WERI-Rb-1 (cell line): ENCODE measurements at places on chromosomes 6 and 20.
A peak's percentile ranks its signal among the peaks of the same experiment; 100 is the strongest.

DNA sequence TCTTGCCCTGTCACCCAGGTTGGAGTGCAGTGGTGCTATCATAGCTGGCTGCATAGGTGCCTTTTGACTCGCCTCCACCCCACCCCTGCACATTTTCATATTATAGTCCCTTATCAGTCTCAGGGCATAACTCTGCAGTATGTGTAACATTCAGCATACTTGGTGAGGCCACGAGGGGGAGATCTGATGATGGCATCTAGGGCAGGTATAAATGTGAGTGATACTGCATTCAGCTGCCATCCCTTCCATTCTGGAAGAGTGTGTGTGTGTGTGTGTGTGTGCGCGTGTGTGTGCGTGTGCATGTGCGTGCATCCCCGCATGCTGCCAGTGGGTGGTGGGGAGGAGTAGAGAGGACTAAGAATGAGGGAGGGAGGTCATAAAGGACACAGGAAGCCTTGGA, 81.4 kb downstream of the JARID2 start:
- peak; percentile 62 for DNase-seq

DNA sequence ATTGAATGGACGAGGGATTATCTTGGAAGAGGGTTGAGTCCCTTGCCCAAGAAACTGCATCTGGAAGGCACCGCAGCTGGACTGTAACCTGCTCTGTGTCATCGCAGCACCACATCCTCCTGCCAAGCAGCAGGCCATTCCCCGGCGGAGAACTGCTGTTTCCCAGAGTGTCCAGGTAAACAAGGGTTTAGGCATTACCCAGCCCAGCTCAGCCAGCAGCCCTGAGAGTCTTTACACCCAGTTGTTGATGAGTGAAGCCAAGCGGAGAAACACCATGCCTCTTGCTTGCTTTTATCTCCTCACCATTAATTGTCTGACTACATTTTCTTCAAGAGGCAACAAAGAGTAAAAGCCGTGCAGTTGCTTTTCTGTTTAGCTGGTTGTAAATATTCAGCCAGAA, 104.1 kb downstream of the CDH4 start:
- no peak for DNase-seq

GRCh38 chr20:9543214-9543613, 28.8 kb downstream of the LAMP5 start:
- no peak for DNase-seq

DNA sequence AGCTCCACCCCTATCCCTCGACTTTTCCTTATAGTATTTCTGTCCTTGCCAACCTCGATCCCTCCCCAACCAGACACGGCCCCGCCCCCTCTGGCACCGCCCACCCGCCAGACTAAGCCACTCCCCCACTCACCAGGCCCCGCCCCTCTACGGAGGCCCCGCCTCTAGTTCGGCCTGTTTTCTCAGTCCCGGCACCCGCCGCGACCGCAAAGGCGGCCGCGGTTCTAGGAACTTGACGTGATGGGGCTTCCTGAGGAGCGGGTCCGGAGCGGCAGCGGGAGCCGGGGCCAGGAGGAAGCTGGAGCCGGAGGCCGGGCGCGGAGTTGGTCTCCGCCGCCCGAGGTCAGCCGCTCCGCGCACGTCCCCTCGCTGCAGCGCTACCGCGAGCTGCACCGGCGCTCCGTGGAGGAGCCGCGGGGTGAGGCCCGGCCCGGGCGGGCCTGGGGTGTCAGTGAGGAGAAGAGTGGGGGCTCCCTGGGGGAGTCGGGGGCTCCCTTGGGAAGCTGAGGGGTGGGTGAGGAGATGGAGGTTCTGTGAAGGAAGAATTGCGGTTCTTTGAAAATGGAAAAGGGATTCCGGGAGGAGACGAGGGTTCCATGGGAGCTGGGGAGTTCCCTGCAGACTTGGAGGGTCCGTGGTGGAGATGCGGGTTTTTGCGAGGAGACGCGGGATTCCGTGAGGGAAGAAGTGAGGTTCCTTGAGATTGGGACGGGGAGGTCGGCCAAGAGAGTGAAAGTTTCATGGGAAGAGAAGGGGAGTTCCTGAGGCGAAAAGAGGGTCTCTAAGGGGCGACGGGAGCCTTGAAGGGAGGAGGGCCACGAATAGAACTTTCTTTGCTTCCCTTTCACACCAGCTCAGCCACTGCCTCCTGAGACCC, at the start of gene ACSS2:
TSS of gene ACSS2 (plus strand) at position 207 of the 877 bp plus-strand sequence. CDS start at position 241, 34 bp downstream.
- DNase-seq, result no peak

DNA sequence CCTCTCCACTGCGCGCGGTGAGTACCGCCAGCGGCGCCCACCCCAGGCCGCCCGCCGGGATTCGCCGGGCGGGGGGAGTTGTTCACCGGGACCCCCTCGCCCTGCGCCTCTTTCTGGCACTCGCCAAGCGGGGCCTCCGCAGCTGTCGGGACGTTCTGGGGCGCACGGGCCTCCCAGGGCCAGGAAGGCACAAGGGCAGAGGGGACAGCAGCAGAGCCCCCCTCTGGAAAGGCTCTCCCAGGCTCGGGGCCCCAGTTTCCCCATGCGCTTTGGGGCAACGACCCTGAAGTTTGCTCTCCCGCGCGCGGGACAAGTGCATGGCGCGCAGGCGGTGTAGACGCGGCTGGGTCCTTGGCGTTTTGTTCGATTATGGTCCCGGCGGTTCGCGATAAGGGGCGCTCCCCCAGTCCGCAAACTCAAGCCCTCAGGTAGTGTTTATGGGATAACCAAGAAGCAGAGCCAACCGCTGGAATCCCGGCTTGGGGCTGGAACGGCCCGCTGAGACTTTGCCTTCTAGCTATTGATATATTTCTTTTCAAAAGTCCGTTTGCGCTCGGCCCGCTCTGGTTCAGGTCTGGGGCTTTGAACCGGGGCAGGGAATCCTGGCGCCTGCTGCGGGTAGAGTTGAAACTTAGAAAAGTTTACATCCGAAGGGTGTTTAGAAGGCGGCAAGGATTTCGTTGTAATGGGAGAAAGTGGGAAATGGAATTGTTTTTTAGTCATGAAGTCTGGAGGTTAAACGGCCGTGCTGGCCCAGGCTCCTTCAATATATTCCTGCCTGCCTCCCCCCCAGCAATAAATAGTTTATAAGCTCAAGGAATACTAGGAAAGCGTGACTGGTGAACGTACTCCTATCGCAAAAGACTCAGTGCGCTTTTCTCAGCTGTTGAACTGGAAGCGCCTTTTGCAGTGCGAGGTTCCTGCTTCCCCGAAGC, 595 bp downstream of the EYA2 start:
- peak; percentile 44 for DNase-seq

DNA sequence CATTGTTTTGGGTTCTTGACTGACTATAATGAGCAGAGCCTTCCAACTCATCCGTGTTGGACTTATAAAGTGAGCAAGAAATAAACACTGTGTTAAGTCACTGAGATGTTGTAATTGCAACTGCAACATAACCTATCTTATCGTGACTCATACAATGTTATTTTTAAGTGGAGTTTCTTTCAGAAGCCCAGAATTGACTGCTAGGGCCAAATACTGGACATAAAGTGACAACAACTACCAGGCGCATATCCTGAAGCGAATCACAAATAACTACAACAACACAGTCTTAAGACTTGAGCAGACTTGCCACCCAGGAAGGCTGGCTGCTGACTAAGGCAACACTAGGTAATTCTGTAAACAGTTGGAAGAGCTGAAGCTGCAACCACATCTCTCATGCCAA, 326.6 kb downstream of the COL12A1 start:
- DNase-seq, result no peak

- no peak for DNase-seq
Measured at GRCh38 chr20:16147216-16147615, 426.0 kb downstream of the KIF16B start.

DNA sequence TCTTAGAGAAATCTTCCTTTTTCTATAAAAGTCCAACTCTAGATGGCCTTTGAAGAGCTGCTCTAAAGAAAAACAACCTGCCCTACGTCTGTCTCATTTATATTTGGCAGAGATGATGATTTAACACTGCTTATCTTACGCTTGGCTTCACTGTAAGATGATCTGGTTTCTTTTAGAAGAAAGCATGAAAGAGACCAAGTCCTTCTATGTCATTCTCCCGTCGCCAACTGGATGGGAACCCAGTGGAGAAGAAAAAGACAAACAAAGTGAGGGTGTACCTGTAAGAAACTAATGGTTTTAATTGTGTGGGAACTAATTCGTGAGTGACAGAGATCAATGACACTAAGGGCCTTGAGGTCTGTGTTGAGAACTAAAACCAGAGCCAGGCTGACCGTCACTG, 92.8 kb downstream of the MBOAT1 start:
- DNase-seq, result no peak

- DNase-seq, result peak; percentile 35
Measured at GRCh38 chr6:7727946-7728854, 2.3 kb downstream of the BMP6 start.

GRCh38 chr6:111899531-111899930, 26.3 kb upstream of the FYN start:
- no peak for DNase-seq

DNA sequence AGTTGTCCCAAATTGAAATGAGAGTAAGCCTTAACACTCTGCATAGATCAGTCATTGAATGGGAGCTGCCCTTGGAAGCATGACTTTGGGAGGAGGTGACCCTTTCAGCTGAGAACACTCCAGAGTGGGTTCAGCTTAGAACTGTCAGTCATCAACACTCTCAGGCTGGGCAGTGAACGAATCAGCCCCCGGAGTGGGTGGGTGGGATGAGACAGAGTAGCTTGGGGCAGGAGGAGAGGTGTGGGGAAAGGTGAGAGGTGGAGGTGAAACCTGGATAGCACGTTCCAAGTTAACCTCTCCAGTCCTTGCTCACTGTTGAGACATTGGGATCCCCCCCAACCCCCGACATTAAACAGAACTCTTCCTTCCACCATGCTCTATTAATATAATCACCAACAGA, 55.3 kb upstream of the TPD52L1 start:
- no peak for DNase-seq

- peak; percentile 47 for DNase-seq
Measured at GRCh38 chr6:161401587-161402309, 127.9 kb upstream of the AGPAT4 start.

- DNase-seq, result no peak
Measured at GRCh38 chr6:159184559-159184958, 15.4 kb downstream of the FNDC1 start.

GRCh38 chr6:43368259-43369160, 937 bp downstream of the ZNF318 start:
- peak; percentile 67 for DNase-seq

DNA sequence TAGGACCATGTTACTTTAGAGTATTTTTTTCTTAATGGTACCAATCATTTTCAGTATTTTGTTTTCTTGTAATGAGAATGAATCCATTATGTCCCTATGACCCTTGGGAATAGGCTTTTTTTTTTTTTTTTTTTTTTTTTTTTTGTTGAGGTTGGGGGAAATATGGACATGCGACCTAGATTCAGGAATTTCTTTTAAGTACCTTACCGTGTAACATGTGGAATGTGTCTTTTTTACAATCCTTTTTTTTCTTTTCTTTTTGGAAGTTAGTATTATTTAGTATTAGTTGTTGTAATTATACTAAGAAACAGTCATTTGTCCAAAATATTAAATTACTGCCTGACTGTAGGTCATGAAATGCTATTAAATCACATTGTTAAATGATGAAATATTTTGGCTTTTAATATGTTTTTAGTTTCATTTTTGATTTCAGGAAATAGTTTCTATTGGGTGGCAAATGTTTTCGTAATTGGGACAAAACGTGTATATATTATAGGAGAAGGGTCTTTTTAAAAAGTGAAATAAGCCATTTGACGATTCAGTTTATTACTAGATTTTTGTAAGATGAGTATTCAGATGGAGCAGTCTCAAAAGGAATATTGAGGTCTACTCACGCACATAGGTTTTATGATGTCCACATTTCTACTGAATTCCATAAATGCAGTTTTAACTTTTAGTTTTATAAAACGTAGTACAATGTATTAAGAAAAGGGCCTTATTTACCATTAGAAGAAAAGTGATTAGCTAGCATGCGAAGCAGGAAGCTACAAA, 4.9 kb downstream of the ARID1B start:
- DNase-seq, result no peak

- no peak for DNase-seq
Measured at GRCh38 chr6:102494808-102495207, 1101.3 kb downstream of the GRIK2 start.

- no peak for DNase-seq
Measured at GRCh38 chr20:49691818-49692568, 21.7 kb downstream of the B4GALT5 start.

DNA sequence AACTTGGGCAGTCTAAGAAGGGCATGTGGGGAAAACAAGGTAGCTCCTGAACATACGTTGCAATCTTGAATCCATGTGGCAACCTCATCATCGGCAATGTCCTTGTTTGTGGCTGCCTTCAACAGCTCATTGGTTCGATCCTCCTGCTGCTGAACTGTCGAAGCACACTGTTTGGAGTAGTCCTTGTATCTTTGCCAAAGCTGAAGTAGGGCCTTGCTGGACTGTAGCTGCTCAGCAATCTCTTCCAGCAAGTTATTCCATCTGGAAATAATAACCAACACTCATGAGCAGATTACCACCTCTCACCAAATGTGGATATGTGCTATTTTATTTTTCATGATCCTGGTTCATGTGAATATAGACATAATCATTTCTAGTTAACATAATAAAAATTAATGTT, 413.3 kb downstream of the ESR1 start:
- DNase-seq, result no peak

GRCh38 chr6:106194949-106195921, 109.1 kb downstream of the PRDM1 start:
- no peak for DNase-seq

DNA sequence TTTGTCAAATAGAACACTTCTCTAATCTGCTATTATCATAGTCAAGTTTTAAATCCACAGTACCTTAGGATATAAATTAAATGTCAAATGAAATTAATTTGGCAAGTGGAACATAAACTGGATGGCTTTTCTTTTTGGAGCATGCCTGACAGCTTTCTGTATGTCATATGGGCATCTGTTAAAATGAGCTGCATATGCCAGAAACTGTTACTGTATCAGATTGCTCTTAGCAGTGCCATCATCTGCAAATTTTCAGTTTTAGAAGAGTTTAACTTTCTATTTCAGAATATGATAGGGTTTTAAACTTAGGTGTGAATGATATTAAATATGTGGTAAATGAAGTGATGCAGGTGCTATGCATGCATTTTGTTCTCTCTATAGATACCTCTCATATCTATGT, 3.4 kb upstream of the EEF1E1 start:
- DNase-seq, result no peak

- DNase-seq, result no peak
Measured at GRCh38 chr6:166936079-166936787, 20.1 kb downstream of the RNASET2 start.

GRCh38 chr6:82183642-82184282, 63.8 kb downstream of the IBTK start:
- DNase-seq, result no peak

GRCh38 chr6:3328796-3329195, 70.0 kb downstream of the PSMG4 start:
- DNase-seq, result no peak

GRCh38 chr6:111718990-111719389, 113.3 kb upstream of the TRAF3IP2 start:
- DNase-seq, result no peak
